GM03348 (cell line): ENCODE measurements at places on chromosomes 7 and 10.

GRCh38 chr7:111096997-111097396, 6.1 kb downstream of the LRRN3 start:
- no peak for DNase-seq

DNA sequence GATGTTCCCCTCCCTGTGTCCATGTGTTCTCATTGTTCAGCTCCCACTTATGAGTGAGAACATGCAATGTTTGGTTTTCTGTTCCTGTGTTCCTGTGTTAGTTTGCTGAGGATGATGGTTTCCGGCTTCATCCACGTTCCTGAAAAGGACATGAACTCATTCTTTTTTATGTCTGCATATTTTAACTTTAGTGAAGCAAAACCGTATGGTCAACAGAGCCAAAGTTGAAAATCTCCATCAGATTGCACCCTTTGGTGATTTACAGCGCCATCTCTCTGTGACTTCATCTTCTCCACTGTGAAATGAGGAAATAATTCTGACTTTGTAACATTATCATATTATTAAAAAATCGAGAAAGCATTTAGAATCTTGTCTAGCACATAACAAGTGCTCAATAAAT, 132.3 kb upstream of the PLXDC2 start:
- peak; percentile 15 for DNase-seq

GRCh38 chr7:11786186-11786585, 45.8 kb downstream of the THSD7A start:
- no peak for DNase-seq

- DNase-seq, result peak; percentile 37
These were observed 33.5 kb upstream of the KLHL7 start for GRCh38 chr7:23072048-23072447.

GRCh38 chr7:38561166-38561565, 70.0 kb downstream of the AMPH start:
- DNase-seq, result no peak

DNA sequence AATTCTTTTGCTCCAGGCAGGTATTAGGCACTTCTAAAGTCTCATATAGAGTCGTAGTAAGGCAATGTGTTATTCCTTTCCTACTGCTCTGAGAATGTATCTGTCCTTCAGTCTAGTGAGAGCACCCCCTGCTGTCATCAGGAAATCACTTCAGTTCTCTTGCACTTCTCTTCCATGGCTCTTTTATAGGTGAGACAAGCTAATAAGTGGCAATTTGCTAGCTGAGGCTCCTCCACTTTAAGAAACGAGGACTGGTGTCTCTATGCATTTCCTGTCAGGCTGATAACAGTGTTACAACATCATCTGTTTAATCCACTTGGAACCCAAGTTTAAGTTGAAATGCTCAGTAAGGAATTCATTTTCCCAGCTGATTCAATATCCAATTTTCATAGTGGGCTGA, 350.6 kb downstream of the TFEC start:
- peak; percentile 24 for DNase-seq

GRCh38 chr10:130758529-130758928, 553.0 kb downstream of the TCERG1L start:
- no peak for DNase-seq

GRCh38 chr10:4678023-4678950, 147.7 kb upstream of the AKR1E2 start:
- DNase-seq, result peak; percentile 49

DNA sequence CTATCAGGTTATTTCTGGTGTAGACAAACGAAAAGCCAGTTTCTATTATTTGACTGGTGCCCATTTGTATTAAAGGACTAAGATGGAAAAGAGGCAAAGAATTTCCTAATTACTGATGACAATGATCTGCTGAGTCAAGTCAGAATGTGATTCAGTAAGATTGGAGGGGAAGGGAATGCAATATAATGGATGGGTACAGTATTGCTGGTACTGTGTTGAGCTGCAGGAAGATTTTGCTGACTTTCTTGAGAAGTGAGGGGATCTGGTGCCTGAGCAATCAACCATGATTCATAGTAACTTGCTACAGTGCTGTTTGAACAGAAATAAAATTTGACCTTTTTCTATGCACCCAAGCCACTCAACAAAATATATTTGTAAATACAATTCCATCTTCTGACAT, 139.1 kb upstream of the RHEB start:
- DNase-seq, result peak; percentile 12

DNA sequence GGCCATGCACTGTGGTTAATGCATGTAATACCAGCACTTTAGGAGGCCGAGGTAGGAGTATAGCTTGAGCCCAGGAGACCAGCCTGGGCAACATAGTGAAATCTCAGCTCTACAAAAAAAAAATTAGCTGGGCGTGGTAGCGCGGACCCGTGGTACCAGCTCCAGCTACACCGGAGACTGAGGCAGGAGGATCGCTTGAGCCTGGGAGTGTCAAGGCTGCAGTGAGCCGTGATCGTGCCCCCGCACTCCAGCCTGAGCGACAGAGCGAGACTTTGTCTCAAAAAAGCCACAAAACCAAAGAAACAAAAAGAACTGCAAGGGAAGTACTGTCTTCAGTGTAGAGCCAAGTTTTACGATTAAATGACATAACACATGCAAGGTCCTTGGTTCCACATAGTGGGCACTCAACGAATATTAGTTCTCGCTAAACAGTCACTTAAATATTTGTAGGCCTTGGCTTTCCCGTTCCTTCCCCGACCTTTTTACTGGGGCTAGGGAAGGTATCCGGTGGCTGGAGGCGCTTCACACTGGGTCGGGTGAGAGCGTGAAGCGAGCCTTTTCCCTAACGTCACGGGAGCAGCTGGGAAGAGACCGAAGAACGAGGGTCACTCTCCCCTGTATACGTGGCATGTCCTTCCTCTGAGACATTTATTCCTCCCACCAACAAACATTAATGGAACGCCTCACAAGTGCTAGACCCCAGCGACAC, 993 bp upstream of the SND1 start:
- DNase-seq, result no peak

- peak; percentile 91 for DNase-seq
These were observed at the start of gene NSUN5 for GRCh38 chr7:73308665-73309214. Gene NSUN5 (minus strand): TSS chr7:73308826. CDS start chr7:73308790, 36 bp downstream.

GRCh38 chr10:73167783-73168464, at the start of the genes ECD and FAM149B1:
Gene ECD (minus strand): TSS chr10:73168008. CDS start chr10:73163937, 4,071 bp downstream.
Gene FAM149B1 (plus strand): TSS chr10:73168119. CDS start chr10:73168340, 221 bp downstream.
- DNase-seq, result peak; percentile 95

DNA sequence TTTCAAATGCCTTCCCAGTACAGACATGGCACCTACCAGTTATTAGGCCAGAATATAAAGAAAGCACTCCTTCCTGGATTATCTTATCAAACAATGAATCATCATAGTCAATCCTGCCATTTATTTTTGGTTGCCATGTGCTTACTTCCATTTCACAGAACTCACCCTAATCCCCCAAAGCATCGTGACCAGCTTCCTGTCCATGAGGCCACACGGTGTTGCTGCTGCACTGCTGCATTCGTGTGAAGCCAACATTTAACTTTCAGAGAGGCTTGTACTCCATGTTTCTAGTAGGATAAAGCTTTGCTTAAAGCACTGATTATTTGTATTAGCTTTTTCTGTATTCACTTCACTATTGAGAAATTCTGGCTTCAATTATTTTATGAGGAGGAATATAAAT, 14.4 kb downstream of the COL28A1 start:
- DNase-seq, result no peak

GRCh38 chr10:133454204-133454893, 604 bp downstream of the SCART1 start:
- no peak for DNase-seq

- DNase-seq, result no peak
These were observed 428.9 kb downstream of the MDFIC start for GRCh38 chr7:115350764-115351163.

DNA sequence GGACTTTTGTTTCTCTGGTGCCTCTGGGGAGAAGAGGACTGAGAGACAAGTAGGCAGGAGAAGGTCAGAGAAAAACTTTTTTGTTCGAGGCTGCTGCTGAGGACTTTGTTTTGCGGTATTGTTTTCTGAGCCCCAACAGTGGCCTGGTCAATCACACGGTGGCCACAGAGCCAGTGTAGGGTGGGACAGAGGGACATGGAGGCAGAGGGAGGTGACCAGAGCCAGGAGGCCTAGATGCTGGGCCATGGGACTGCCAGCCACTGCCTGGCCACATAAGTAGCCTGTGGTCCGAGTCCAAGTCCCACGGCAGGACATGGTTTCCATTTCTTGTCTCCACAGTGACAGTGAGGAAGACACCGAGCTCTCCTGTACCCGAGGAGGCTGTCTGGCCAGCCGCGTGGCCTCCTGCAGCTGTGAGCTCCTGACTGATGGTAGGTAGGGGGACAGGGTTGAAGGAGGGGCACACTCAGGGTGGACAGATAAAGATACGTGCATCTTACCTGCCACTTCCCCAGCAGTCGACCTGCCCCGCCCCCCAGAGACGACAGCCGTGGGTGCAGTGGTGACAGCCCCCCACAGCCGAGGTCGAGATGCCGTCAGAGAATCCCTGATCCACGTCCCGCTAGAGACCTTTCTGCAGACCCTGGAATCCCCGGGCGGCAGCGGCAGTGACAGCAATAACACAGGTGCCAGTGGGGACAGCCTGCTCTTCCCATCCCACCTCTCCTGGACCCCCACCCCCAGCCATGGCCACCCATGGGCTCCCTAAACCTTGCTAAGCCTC, 27.5 kb downstream of the SH2B2 start:
- no peak for DNase-seq

GRCh38 chr10:27948186-27948585, 50.7 kb downstream of the ODAD2 start:
- DNase-seq, result peak; percentile 46

DNA sequence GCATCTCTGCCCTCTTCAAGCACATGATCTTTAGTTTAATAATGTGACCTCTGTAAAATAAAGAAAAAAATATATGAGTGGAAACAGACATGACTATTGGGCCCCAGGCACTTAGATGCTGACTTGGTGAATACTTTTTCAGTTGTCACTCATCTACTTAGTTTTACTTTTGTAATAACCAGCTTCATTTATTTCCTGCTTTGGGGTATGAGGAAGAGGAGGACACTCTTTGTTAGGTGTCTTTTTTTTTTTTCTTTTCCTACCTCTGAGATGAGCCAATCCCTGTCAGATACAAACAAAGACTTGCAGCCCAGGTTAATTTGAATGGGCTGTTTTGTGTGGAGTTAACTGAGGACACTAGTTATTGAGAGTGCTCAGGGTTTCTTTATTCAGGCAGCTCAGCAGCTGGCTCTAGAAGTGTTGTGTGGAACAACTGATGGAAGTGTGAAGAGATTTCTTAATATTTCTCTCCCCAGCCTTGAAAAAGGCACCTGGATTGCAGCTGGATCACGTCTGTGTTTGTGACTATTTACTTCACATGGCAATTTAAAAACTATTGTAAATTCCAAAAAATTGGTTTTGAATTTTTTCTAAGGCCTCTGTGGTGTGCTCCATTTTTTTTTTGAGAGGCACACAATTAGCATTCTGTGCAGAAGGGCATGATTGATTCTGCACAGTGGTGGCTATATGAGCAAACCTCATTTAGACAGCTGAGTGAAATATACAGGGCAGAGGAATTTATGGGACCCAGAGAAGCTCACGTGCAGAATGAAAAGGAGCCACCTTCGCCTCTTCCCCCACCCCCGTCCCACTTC, 333.8 kb downstream of the LRMDA start:
- DNase-seq, result no peak

DNA sequence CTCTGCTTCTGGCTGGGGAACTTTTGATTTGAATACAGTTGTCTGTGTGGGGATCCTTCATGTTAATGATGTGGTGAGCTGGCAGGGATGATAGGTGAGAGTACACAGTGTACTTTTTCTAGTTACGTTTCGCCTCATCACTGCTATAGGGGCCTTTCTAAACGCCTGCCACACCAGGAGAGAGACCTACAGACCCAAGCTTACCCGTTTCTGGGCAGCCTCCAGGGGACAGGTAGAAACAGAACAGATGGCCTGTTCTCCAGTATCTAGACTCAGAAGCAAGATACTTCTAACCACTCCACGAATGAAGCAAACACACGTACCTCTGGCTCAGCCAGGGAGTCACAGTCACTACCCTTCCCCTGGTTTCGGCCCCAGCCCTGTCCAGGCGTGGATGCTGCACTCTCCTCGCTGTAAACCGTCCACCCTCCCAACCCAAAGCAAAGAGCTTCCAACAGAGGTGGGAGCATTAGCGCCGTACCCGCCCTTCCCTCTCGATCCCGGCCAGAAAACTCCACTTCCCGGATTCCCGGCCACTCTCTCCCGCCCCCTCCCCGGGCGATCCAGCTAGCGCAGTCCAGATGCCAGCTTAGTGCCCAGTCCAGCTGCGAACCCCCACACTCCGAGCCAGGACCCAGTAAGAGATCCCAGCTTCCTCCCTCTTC, 1.2 kb downstream of the CCDC6 start:
- peak; percentile 60 for DNase-seq

- DNase-seq, result no peak
These were observed 40.0 kb downstream of the ETV1 start for GRCh38 chr7:13949445-13949844.
